ENCODE measurements at places on chromosomes 7 and 10.

DNA sequence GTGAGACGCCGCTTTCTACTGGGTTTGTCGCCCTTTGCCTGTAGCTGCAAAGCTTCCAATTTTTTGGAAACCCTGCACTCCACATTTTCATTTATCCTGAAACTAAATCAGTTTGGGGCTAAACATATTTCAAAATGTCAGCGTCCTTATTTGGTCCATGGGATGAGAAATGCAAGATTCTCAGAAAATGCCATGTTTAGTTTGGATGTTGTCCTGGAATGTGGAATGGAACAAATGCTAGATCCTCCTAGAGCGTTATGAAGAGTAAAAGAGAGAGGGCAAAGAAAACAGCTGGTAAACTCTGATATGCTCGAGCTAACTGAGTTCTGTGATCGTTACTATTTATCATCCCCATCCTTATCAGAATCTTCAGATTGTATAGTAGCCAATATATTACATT is 236.9 kb downstream of the KLF6 start:
- DNase-seq: no peak

GRCh38 chr7:92432299-92432946 is 14.9 kb upstream of the GATAD1 start:
- no peak for DNase-seq

- DNase-seq: no peak
Measured at GRCh38 chr7:140696024-140696679, 356 bp upstream of the NDUFB2 start.

DNA sequence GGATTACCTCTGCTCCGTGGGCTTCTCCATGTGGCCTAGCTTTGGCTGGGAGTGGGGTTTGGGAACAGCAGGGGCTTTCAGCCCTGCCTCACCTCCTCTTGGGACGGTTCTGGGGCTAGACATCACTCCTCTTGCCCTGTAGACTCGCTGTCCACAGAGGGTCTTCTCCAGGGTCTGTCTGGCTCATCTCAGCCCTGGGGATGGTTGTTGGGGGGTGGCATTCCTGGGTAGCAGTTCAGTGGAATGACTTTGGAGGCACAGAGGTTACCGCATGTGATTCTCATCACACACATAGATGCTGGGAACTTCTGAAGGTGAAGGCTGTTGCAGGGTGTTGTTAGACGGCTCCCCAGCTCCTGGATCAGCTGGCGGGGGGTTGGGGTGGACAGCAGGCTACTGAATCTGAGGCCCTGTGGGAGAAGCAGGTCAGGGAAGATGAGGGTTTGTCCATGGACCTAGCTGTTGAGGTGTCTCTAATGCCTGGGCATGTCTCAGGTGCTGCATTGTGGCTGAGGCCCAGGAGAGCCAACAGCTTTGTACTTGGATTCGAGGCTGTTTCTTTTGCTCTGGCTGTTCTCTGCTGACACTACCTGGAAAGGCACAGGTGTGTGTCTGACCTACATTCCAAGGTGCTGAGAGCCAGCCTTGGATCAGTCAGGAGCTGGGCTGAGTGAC is 23.8 kb downstream of the RAMP3 start:
- no peak for DNase-seq

- DNase-seq: no peak
Measured at GRCh38 chr10:60898321-60898720, 45.7 kb downstream of the RHOBTB1 start.

All from WTC11 (cell line).